Effector CD4-positive, alpha-beta T cell (primary cell): ENCODE measurements at places on chromosomes 7 and 10.

GRCh38 chr10:26555719-26556368 lies 117.7 kb downstream of the APBB1IP start:
- no peak for DNase-seq

DNA sequence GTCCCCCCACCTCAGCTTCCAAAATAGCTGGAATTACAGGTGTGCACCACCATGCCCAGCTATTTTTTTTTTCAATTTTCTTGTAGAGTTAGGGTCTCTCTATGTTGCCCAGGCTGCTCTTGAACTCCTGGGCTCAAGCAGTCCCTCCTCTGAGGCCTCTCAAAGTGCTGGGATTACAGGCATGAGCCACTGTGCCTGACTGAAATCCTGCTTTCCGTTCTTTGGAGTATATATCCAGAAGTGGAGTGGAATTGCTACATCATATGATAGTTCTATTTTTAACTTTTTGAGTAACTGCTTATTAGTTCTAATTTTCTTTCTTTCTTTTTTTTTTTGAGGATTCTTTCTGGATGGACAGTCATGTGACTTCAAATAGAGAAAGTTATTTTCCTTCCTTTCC lies 62.9 kb upstream of the ZMIZ2 start:
- no peak for DNase-seq

GRCh38 chr10:70568781-70569495 lies 33.6 kb downstream of the PRF1 start:
- no peak for DNase-seq

GRCh38 chr10:117316701-117317100 lies 58.5 kb downstream of the PDZD8 start:
- DNase-seq = no peak

DNA sequence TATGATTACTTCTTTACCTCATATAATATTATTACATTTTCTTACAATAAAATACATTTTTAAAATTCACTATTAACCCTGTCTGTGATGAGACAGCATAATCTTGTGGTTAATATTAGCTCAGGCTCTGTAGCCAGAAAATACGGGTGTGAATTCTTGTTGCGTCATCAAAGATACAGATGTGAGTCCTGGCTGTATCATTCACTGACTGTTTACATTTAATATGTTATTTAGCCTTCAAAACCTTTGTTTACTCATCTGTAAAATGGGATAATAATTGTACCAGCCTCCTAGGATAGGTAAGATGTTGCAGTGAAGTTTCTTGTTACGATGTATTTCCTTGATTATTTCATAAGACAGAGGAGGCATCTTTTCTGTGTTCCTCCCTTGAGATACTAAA lies 184.7 kb upstream of the PRPS1L1 start:
- no peak for DNase-seq

DNA sequence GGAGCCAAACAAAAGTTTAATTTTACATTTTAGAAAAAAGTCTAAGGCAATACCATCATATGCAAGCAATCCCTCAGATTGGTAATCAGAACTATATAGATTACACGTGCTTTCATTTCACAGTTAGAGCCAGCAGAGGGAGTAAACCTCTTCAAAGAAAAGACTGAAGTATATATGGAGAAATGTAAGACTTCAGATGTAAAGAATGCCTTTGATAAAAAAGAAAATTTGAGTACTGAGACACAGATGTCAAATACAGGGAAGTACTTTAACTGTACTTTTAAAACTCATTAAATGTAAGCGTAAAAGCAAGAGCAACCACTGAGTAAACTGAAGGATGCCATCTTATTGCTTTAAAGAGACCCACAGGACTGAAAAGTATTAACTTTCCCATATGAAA lies 101.4 kb upstream of the FAM133B start:
- no peak for DNase-seq

DNA sequence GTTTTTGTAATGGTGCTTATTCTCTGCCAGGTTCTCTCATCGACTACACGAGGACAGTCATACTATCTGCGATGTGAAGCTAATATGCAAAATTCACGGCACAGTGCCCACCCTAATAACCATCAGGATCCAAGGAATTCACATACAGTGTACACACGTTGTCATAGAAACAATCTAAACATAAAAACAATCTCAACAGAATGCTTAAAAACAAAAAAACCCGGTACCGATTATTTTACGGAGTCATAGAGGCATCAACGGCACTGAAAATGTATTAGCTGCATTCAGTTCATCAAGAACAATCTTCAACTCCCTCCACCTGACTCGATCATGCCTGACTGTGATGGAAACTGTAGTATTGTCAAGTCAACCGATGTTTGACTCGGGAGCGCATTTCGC lies 628 bp downstream of the MRPS33 start:
- no peak for DNase-seq

- no peak for DNase-seq
These were observed 333 bp downstream of the SMNDC1 start for GRCh38 chr10:110304394-110304779.

GRCh38 chr7:135960709-135961451 lies 16.3 kb downstream of the MTPN start:
- no peak for DNase-seq

- no peak for DNase-seq
These were observed 167.0 kb downstream of the SFMBT2 start for GRCh38 chr10:7243873-7244272.

- DNase-seq = no peak
These were observed 45.7 kb downstream of the HIBADH start for GRCh38 chr7:27616914-27617548.

GRCh38 chr7:146172112-146172511 lies 55.5 kb downstream of the CNTNAP2 start:
- DNase-seq = no peak
